ENCODE measurements at places on chromosomes 4 and X.
A peak's percentile ranks its signal among the peaks of the same experiment; 100 is the strongest.

DNA sequence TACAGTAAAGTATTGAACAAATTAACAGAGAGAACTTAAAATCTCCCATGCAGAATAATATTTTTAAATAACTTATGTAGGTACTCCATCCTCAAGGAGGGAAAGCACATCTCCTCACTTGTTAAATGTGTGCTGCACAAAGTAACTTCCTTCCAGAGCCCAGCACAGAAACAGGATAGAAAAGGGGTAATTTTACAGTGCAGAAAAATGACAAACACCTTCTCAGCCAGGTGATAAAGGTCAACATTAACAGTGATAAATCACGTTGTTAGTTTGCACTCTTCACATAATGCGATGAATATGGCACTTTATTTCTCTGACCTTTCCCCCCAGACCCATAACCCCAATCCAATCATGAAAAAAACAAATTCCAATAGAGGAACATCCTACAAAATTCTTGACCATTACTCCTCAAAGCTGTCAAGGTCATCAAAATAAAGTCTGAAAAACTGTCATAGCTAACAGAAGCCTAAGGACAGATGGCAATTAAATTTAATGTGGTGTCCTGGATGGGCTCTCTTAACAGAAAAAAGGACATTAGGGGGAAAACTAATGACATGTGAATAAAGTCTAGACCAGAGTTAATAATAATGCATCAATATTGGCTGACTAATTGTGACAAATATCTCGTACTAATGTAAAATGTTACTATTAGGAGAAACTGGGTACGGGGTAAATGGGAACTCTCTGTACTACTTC lies 547.4 kb upstream of the AGA start:
- DNase-seq = no peak

- DNase-seq = no peak
Observed at GRCh38 chr4:106011387-106011786, 116.1 kb downstream of the NPNT start.

DNA sequence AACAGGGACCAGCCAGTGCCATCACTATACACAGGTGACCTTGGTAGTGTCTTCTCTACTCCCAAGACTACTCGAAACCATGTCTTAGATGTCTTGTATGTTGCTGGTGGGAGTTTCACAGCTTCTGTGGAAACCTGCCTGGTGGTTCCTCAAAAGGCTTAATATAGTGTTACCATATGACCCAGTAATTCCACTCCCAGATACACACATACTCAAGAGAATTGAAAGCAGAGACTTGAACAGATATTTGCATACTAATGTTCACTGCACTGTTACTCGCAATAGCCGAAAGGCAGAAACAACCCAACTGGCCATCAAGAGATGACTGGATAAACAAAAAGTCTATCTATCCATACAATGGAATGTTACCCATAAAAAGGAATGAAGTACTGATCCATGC lies 3.1 kb downstream of the TFDP3 start:
- DNase-seq = no peak

DNA sequence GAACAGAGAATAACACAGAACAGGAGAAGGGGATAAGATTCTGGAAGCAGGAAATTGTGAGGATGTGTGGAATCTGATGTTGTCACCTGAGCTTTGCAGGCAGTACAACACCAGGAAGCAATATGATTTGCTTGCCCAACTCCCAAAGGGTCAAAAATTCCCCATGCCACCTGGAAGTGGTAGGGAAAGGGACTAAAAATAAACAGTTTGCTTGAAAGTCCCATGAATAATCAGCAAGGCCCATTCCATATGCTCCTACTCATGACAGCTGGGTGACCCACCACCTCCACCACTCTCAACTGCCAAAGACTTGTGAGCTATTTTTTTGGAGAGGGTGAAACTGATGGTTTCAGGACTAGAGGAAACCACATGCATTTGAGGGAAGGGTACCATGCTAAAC lies 168.4 kb downstream of the KCNIP4 start:
- no peak for DNase-seq

GRCh38 chr4:70473679-70474078 lies 1.7 kb downstream of the MUC7 start:
- no peak for DNase-seq

GRCh38 chr4:121176082-121176934 lies 12.2 kb upstream of the TNIP3 start:
- no peak for DNase-seq

GRCh38 chrX:120428309-120428708 lies 40.8 kb downstream of the LAMP2 start:
- no peak for DNase-seq

DNA sequence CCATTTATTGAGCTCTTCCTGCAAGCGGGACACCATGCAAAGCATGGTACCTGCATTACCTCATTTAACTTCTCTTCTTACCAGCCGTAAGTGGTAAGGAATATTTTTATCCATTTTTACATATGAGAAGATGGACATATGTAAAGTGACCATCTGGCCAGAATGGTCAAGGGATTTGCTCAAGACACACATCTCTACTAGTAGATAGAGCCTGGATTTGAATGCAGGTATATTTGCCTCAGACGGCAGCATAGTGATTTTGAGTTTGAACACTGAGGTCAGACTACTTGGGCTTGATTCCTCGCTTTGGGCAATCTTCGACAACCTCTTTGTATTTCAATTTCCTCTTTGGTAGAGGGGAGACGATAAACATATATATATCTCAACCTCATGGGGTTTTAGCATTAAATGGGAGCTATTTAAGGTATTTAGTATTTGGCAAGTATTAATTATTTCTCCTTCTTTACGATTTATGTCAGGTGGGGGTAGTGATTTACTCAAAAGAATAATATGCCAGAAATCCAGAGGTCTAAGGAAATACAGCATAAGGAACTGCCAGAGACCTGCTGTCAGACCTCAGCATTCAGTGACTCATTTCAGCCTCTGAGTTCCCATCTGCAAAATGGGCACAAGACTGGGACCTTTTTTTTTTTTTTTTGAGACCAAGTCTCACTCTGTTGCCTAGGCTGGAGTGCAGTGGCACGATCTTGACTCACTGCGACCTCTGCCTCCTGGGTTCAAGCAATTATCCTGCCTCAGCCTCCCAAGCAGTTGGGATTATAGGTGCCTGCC lies 34.6 kb upstream of the CHRNA9 start:
- no peak for DNase-seq

GRCh38 chrX:150410513-150410912 lies 47.4 kb downstream of the MAMLD1 start:
- DNase-seq = no peak

DNA sequence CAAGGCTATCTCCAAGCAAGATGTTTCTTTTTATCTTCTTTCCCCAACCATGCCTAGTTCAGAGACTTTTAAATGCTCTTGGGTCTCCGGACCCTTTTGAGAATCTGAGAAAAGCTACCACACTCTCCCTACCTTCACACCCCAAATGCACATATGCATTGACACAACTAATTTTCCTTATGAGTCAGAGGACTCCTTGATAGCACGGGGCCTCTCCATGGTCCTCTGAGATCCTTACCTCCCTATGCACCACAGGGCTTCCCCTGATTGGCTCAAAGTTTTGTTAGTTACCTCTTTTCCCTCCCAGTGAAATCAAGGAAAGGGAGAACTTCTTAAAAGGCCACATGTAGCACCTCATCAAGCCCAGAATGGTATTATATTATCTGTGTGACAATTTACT lies 86.8 kb upstream of the ATP6AP2 start:
- DNase-seq = no peak

DNA sequence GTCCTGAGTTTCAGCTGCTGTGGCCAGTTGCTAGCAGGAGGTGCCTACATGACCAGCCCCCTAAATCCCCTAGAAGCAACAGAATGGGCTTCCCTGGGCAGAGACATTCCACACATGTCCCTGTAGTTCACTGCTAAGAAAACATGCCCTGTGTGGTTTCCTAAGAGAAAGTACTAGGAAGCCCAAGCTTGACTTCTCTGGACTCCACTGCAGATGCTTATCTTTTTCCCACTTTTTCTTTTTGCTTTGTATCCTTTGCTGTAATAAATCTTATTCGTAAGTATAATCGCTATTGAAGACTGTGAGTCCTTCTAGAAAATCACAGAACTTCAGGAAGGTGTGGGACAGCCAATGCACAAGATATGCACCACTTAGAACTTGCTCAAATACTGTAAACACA lies 15.6 kb downstream of the RPGR start:
- DNase-seq = no peak

DNA sequence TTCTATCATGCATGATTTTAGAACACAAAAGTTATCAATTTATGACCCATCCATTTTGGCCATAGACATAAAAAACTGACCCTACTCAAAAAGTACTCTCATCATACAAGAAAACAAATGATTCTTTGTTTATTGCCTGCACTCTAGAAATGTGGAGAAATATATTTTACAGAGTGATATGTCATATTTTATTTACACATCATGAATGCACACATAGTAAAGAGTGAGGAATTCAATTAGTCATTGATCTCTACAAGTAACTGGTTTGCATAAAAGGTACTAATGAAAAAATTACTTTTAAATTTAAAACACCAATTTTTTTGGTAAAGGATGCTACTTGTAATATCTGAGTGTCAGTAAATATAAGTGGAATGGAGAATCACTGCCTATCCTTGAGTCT lies 242.5 kb upstream of the FAT4 start:
- DNase-seq = no peak

DNA sequence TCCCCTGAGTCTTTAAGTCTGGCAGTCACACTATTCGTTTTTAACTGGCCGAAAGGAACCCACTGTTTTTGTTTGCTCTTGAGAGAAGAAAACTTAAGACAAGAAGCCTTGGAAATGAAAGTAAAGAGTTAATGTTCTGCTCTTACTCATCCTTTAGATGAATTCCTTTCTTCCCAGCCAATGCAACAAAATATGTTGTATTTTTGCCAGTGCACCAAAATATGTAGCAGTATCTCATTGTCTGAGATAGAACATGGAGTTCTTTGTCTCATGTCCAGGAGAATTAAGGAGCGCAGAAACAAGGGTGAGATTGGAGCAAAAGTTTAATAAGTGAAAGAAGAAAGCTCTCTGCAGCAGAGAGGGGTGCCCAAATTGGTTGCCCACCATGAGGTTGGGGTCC lies 12.2 kb downstream of the TENT5D start:
- DNase-seq = no peak

GRCh38 chrX:17798921-17799320 lies 61.6 kb downstream of the SCML1 start:
- DNase-seq = no peak

DNA sequence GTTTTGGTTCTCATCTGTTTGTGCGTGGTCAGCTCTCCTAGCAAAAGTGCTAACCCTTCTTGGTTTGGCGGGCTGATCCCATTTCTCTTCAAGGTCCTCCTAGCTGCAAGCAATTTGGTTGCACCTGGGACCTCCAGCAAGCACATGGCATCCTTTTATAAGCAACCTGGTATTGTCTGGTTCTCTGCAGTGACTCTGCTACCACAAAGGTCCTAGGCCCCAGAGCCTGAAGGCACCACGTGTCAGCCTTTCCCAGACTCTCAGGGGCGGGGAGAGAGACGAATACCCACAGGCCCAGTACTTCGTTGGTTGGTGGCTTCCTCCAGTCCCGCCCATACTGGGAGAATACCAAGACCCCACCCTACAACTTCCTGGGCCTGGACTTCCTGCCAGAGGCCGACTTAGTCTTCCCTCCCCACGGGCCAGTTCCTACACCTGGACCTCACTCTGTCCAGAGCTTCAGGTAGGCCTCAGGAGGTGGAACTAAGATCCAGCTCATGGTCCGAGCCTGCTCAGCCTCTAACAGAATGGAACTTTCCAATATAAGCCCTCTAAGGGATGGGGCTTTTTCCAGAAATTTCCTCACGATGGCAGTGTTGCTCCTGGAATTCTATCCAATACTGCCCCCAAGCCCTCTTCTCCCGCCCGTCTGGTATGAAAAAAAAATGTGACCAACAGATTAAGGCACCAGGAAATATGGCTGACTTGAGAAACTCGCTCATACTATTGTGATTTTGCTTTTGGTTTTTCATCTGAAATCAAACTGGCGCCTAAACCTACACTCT lies 192.5 kb upstream of the STK26 start:
- peak; percentile 98 for DNase-seq

DNA sequence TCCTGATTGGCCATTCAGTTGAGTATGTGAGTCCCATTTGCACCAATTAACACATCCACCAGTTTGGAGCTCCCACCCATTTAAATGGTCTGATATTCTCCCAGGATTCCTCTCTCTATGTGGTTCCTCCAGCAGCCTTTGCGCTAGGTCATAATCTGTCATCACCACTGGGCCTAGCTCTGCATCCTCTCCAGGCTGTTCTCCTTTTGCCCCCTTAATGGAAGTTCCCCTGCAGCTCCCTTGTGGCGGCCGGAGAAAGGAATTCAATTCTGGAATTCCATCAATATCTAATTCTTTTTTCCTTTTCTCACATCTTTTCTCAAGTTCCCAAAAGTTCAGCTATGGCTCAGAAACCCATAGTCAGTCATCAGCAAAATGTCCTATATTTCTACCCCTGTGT lies 2184.4 kb upstream of the AGA start:
- DNase-seq = no peak

DNA sequence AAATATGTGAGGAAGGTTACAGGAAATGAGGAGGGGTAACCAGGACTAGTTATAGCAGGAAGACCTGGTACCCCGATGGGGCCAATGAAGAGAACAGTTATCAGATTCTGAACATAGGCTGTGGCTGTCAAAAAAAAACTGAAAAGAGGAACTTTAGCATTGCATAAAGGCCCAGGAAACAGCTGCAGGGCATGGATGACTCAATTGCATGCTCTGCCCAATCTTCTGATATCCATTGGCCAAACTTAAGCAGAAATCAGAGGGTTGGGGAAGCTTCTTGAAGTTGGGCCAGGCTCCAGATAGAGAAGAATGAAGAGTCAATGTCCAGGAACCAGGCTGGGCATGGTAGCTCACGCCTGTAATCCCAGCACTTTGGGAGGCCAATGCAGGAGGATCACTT lies 1222.4 kb upstream of the PRKX start:
- DNase-seq = peak; percentile 96

DNA sequence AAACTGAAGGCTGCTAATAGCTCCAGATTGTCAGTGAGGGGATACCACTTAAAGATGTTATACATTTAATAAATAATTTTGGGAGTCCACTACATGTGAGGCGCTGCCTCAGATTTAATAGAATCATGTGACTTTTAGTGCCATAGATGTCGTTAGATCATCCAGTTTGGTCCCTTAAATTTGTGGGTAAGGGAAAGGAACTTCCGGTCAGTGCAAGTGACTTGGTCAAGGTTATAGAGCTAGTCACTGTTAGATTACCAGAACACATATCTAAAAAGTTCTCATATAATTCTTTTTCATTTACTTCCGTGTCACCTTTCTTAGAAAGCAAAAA lies 529 bp upstream of the UBA6 start:
- no peak for DNase-seq

DNA sequence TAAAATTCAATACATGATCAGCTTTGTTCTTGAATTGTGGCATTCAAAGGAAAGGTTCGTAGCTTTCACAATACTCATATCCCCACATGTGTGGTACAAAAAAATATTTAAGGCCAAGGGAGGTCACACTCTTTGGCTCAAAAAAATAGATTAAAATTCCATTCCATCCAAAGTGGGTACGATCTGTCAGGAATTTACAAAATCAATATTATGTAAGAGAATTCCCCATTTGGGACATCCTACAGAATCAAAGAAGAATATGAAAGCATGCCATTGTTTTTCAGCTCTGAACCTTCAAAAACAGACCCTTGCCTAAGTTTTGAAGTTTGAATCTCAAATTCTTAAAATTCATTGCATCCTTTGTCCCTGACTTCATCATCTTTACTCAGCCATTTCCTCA lies 85.8 kb downstream of the MID1 start:
- DNase-seq = no peak
